ENCODE measurements at places on chromosomes 12 and 14. TPM values are rescaled to one million over a fixed set of nuclear protein-coding genes. Genes with fewer than 3 reads are reported as not detected.

SELPLG gene
- total RNA-seq: 2.2 TPM

- no peak for DNase-seq
These were observed 436 bp downstream of the ASB2 start for GRCh38 chr14:93975791-93976476.

GRCh38 chr12:39892146-39892545 lies 213.7 kb downstream of the SLC2A13 start:
- DNase-seq: peak; percentile 5

- peak; percentile 45 for DNase-seq
These were observed 3.3 kb downstream of the DCN start for GRCh38 chr12:91179315-91179714.

- DNase-seq: no peak
These were observed 46.7 kb downstream of the TTC6 start for GRCh38 chr14:37642125-37642524.

CRIP1 gene
- 49.3 TPM for total RNA-seq

DNA sequence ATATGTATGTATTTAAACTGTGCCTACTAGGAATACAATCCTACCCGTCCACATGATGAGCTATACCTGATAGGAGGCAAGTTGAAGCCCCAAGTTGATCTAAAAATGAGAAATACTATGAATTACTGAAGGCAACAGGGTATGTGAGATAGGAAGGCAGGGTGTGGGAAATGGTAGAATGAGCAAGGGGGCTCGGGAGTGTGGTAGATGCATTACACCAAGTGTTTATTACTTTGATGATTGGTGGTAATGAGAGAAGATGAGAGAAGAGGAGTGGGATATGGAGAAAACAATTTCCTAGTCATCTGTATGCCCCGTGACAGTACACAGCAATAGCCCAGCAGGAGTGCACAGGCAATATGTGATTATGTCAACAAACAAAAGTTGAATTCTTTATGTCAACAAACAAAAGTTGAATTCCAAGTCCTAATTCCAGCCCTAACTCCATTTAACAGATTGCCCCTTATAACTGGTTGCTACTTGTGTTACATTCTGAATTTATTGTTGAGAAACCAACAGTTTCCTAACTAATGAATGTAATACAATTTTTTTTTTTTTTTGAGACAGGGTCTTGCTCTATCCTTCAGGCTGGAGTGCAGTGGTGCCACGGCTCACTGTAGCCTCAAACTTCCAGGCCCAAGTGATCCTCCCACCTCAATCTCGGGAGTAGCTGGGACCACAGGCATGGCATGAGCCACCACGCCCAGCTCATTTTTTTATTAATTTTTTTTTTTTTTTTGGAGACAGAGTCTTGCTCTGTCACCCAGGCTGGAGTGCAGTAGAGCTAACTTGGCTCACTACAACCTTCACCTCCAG lies 2.5 kb downstream of the LPCAT3 start:
- no peak for DNase-seq

DNA sequence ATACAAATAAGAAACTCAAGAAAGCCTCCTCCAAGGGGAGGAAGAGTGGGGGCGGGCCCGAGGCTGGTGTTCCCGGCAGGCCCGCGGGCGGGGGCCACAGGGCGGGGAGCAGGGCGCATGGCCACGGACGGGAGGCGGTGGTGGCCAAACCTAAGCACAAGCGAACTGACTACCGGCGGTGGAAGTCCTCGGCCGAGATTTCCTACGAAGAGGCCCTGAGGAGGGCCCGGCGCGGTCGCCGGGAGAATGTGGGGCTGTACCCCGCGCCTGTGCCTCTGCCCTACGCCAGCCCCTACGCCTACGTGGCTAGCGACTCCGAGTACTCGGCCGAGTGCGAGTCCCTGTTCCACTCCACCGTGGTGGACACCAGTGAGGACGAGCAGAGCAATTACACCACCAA lies 8.7 kb downstream of the DACT1 start:
- no peak for DNase-seq

DNA sequence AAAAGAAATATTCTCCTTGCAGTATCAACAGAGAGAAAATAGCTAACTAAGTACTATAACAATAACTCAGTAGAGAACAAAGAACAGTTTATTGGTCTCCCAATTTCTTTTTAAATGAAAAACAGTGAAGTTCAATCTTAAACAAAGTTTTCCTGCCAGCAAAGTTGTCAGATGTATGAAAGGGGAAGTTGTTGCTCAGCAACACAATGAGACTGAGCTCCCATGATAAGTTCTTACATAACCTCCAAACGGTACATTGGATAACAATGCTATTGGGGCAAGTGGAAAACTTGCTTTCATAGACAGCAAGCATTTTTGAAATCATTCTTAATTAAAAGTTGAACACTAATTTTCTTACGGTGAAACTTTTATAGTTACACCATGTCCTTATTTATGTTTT lies 94.9 kb downstream of the ALG10B start:
- no peak for DNase-seq

DNA sequence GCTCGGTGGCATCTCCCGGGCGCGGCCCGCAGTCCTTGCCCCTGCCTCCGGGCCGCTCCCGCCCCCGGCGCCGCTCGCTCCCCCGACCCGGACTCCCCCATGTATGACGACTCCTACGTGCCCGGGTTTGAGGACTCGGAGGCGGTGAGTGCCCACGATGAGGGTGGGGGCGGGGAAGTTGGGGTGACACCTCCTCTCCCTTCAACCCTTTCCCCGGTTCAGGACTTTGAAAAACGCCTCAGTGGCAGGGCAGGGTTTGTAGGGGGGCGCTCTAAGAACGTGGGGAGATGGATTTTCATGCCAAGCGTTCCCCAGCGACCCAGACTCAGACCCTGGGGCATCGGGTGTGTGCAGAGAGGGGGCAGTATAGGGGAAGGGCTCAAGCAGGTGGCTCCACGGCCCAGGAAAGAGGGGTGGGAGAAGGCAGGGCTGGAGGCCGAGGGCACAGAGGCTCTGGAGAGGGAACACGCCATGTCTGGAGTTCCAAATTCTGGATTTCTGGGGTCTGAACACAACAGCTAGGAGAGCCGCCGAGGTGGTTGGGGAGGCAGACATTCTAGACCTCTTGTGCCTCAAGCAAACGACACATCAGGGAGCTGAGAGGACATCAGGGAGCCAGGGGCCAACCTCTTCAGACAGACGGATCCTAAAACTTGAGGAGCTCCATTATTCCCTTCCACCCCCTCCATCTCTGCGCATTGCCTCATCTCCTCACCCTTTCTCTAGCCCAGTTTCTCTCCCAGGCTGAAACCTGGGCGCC lies 715 bp downstream of the CACNB3 start:
- no peak for DNase-seq

TTC7B gene
- 23.9 TPM for total RNA-seq

- DNase-seq: no peak
These were observed 188.6 kb upstream of the SOX5 start for GRCh38 chr12:24138041-24138440.

- DNase-seq: no peak
These were observed 146.6 kb upstream of the PLEKHG7 start for GRCh38 chr12:92556141-92556540.

- no peak for DNase-seq
These were observed 76.5 kb upstream of the AMIGO2 start for GRCh38 chr12:47156167-47156736.

GRCh38 chr12:76240281-76240680 lies 107.9 kb downstream of the BBS10 start:
- no peak for DNase-seq

LRRIQ1 gene
- 1.1 TPM for total RNA-seq

DNA sequence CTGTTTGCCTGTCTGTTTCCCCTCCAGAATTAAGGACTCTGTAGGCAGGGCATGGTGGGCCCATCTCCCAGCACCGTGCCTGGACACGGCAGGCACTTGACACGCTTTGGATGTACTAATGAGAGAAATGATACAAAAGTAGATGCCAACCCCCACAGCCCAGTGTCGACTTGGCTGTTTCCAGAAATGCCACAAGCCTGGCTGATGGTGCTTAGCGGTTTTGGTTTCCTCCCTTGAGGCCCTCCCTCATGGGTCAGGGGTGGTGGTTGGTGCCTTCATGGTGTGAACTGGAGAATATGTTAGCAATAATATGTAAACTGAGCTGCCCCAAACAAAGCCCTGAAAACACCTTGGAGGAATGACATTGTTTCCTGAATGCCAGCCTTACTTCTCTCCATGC lies 55.5 kb upstream of the ESRRB start:
- no peak for DNase-seq

- no peak for DNase-seq
These were observed 23.3 kb downstream of the RTRAF start for GRCh38 chr14:52012635-52013034.

GRCh38 chr14:95052016-95052585 lies 105.2 kb downstream of the DICER1 start:
- no peak for DNase-seq
